ENCODE measurements at places on chromosomes 12 and 14.

- no peak for DNase-seq
Measured at GRCh38 chr12:68958322-68958721, 25.4 kb upstream of the CPM start.

DNA sequence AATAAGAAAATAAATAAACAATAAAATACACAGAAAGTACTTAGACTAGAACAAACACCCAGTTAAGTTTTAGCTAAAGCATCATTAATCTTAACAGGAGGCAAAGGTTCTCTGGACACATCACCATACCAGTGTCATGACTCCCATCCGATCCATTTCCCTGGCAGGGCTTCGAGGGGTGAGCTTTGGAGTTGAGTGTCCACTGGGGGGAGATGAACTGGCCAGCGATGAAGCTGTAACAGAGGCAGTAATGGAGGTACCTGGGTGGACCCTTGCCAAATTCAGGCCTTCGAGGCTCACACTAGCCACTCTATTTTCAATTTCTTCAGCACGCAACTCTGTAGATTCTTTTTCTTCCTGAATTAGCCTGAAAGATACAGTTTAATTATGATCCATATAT is 269.5 kb downstream of the ACSS3 start:
- no peak for DNase-seq

DNA sequence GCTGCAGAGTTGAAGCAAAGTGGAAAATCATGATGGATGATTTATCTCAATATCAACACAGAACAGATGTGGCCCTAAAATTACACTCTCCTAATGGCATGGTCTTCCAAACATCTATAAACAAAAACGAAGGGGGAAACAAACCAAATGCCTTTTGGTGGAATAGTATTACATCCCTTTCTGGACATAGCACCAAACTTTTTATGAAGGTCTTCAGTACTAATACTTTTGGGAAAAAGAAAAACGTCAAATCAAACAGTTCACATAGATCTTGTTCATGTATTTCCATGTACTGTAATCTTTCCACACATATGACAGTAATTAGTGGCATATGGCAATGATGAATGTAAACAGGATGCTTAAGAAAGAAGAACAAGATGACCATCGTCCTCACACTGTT is 22.9 kb upstream of the ANAPC7 start:
- DNase-seq: no peak

DNA sequence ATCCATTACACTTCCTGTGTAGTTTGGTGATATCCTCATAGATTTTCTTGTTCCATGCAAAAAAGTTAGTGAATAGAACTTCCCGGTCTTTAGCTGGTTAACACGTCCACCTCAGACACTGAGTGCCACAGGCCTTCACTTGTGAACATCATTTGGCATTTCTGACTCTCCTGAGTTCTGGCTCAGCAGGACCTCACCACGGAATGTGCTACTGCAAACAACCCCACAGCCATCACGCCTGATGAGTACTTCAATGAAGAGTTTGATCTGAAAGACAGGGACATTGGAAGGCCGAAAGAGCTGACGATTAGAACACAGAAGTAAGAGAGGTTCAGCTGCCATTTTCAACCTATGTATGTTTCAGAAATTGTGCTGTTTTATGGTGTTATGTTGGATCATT is 20.0 kb downstream of the C12orf76 start:
- DNase-seq: no peak

DNA sequence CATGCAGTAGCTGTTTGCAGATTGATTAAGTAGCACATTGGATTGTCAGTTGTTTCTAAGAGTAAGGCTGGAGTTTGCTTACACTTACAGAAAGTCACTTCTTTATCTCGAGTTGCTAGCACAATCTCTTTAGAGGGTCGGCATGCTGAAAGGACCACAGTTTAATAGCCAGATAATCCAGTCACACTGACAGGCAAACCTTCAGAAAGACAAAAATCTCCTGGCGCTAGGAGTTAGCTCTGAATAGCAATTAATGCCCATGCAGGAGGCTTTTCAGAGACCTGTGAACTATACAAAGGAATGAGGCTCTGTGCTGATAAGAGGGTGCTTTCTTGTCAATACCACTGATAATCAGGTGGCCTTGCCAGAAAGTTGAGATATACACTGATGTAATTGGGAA is 1043.0 kb downstream of the AACS start:
- peak; percentile 45 for DNase-seq

- no peak for DNase-seq
Measured at GRCh38 chr14:78340250-78340649, 170.1 kb downstream of the NRXN3 start.

DNA sequence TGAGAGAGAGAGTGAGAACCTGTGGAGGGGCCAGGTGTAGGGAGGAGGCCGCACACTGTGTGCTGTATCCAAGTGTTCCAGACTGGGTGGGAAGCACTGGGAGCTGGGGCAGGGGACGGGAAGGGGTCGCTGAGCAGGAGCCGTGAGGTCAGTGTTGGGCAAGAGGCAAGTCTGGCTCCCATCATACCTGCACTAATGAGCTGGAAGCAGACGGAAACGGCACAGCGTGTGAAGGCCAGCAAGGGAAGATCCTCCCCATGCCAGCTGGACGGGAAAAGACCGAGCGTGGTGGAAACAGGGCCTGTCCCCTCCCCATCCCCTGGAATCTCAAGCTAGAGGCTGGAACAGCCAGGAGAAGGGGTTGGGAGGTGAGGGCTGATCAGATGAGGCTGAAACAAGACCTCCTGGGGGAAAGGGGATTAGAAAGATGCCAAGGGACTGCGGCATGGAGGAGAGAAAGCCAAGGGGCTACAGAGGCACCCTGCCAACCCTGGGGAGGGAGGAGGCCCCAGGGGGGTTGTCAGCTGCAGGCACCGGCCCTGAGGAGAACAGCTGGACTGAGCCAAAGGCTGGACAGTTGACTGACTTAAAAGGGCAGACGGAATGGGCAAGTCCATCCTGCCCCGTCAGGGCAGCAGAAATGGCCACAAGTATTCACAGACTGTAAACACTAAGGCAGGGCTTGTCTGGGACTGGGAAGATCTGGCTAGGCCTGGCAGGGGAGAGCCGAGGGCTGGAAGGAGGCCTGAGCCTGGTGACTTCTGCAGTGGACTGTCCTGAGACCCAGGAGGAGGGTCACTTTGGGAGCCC is 19.0 kb upstream of the LTBP2 start:
- DNase-seq: no peak

DNA sequence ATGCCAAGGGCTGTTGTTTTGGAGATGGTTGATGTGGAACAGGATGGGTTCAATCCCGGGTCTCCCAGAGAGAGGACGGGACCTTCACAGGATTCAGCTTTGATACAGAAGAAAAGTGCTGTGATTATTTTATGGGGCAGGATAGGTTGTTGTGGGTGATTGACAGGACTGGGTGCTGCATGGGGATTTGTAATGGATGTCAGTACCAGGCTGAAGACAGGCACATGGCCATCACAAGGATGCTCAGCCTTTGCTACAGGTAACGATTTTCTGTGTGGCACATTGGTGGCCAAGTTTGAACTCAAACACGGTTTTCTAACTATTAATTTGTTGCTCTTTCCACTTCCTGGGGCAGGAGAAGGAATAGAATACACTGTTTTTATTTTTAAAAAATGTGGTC is 4.5 kb upstream of the GUCY2C start:
- DNase-seq: no peak

Data from cardiac muscle cell (in vitro differentiated cells and primary cell).